Stimulated activated CD8-positive, alpha-beta memory T cell treated with anti-CD3 and anti-CD28 coated beads, Interleukin-7, amount 100 ng/mL, for 4 hours (primary cell): ENCODE measurements at places on chromosomes 13 and 19.

DNA sequence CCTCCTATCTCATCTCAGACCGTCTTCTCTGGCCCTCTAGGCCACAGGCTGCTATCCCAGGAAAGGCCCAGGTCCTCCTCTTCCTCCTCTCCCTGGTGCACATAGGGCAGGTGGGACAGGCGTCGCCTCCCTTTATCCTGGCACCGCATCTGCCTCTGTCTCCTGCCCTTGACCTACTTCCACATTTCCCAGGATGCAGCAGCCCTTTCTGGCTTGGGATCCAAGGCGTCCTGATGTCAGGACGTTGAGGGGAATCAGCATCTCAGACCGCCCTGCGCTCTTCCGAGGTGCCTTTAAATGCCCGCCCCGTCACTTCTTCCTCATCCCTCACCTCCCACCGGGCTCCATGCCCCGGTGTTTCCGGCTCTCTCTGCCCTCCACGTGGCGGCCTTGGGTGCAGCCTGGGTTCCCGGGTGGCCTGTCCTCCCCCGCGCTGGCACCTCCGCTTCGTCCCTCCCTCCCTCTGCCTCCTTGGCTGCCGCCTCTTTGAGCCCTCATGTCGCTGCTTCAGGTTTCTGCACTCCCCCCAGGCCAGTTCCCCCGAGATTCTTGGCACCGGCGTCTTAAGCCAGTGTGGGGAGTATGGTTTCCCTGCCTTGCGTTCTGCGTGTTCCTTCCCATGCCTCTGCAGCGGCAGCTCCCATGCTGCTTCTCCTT is 66.3 kb downstream of the KDM4B start:
- DNase-seq = no peak

DNA sequence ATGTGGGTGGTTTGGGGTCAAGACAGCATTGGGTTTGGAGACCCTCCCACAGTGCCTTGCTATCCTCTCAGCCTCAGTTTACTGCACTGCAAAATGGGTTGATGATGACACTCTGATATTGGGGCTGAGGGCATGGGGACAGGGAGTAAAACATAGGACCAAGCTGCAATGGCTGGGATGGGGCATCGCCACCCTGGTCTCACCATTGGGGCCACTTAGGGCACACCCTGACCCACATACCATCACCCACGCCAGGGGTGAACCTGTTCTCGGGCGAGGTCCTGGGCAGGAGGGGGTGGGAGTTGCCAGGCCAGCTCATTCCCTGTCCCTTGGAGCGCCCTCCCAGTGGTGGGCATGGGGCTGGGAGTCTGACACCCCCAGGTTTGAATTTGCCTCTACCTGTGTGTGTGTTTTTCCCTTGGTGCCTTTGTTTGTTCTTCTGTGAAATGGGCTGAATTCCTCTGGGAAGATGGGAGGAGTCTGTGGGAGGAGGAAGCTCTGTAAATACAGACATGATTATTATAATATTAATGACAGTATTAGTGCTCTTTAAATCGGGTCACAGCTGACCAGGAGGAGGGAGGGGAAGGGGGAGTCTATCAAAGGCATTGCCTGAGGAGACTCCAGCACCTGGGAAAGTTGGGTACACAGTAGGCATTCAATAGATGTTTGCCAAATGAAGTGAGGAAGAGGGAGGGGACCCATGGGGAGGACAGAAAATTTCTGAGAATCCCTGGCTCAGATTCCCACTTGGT is 2.2 kb upstream of the FCHO1 start:
- no peak for DNase-seq

GRCh38 chr19:49555600-49556411 is 24.6 kb downstream of the NOSIP start:
- peak; percentile 65 for DNase-seq

DNA sequence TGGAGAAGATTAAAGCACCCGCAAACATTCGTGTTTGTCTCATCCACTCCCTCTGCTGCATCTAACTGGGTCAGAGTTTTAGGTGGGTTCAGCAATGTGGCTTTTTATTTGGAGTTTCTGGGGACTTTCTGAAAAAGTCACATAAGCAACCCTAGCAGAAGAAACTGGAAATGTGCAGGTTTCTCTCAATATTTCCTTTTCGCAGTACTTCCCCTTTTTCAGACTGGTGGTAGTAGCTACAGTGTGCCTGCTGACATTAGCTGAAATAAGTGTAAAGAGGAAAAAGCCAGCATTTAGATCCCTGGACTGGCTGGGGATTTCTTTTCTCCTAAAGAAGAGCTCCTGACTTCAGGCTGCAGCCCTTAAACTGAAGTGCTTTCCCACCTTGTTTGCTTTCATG is 15.9 kb upstream of the OLFM4 start:
- no peak for DNase-seq
